ENCODE measurements at places on chromosomes 6 and 20. TPM values are rescaled to one million over a fixed set of nuclear protein-coding genes. Genes with fewer than 3 reads are reported as not detected.

MCM3 gene
- 52.2 TPM for polyA plus RNA-seq

CLPSL2 gene
- polyA plus RNA-seq, result not detected

NKAPL gene
- 1.4 TPM for polyA plus RNA-seq

PREX1 gene
- 22.5 TPM for polyA plus RNA-seq

PAK5 gene
- 0.07 TPM for polyA plus RNA-seq
